Mammary epithelial cell (primary cell): ENCODE measurements at places on chromosomes 2 and 18.

- no peak for DNase-seq
Observed at GRCh38 chr18:30989141-30989540, 53.4 kb downstream of the DSC3 start.

DNA sequence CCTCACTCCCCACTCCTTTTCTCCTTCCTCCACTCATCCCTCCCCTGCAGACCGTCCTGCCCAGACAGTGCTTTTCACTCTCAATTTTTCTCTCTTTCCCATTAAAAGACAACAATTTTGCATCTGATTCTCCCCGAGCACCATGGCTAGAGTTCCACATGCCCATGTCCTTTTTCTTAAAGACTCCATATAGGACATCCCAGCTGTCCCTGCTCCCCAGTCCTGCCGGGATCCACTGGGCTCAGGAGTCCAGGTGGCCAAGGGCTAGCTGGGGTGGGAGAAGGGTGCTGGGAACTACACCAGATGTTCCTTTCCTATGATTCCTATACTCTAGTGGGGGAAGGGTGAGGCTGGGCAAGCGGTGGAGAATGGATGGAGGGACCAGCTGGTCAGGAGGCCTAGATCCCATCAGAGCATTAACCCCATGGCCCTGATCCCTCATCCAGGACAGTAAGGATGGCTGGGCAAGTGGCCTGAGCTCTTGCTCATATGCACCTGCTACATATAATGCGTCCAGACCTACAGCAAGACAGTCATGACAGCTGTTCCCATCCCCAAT is 52.8 kb upstream of the RMDN2 start:
- no peak for DNase-seq

- peak; percentile 87 for DNase-seq
Observed at GRCh38 chr2:88038263-88039105, 17.1 kb downstream of the KRCC1 start.

GRCh38 chr2:230984393-230985220 is 11.3 kb upstream of the SPATA3 start:
- DNase-seq: no peak

- no peak for DNase-seq
Observed at GRCh38 chr2:233133239-233133638, 73.1 kb downstream of the INPP5D start.

GRCh38 chr2:120189189-120189588 is 34.0 kb downstream of the TMEM185B start:
- DNase-seq: no peak

GRCh38 chr2:203586206-203586605 is 51.1 kb upstream of the RAPH1 start:
- no peak for DNase-seq

GRCh38 chr2:4979111-4979510 is 713.1 kb upstream of the SOX11 start:
- DNase-seq: no peak

DNA sequence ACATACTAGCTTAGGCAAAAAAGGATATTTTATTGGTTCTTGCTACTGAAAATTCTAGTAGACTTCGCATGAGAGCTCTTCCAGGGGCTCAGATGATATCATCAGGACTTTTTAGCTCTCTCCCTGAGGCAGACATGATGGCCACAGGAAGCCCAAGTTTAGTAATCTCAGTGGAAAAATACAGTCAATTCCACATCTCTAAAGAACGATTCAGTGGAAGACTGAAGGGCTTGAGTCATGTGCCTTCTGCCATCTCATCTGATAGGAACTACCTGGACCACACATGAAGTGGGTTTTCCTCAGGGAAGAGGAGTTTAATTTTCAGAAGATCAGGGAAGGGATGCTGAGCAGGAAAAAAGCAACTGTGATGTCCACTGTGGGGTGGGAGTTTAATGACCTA is 117.3 kb downstream of the TTC27 start:
- DNase-seq: peak; percentile 48

GRCh38 chr2:196268538-196269338 is 97.4 kb upstream of the STK17B start:
- no peak for DNase-seq

- DNase-seq: no peak
Observed at GRCh38 chr2:162369551-162369950, 25.6 kb downstream of the GCA start.

DNA sequence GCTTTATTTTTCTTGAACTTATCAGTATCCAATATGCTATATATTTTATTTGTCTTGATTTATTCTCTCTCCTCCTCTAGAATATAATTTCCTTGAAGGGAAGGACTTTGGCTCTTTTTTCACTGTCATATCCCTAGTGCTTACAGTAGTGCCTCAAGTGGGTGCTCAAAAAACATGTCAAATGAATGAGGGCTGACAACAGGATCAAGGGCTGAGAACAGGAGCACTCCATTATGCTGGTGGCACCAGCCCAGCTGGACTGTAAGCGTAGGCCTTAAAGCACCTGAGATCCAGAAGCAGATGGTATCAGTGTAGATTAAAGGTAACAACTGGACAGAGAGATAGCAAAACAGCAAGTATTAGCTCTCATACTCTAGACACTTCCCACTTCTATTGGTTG is 46.3 kb downstream of the PMS1 start:
- no peak for DNase-seq

GRCh38 chr18:23938043-23938756 is 76.4 kb upstream of the TTC39C start:
- DNase-seq: no peak

DNA sequence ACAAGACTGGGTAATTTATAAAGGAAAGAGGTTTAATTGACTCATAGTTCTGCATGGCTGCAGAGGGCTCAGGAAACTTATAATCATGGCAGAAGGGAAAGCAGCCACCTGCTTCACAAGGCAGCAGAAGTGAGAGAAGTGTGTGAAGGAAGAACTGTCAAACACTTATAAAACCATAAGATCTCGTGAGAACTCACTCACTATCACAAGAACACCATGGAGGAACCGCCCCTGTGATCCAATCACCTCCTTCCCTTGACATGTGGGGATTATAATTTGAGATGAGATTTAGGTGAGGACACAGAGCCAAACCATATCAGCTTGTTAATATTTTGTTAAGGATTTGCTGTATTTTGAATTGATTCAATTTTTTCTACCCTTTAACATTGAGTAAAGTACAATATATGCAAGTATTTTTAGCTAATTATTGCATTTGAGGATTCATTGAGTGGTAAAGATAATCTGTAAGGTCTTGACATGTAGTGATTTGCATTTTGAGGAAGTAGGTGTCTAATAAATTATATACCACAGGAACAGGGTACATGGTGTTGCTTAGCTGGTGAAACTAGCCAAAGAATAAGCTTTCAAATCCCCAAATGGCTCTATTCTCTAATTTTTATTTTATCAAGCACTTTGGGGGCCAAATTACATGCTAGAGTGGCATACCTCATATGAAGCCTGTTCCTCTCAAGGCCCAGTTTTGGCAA is 3.9 kb upstream of the C2orf69 start:
- DNase-seq: no peak

- no peak for DNase-seq
Observed at GRCh38 chr2:109306190-109306589, 177.2 kb downstream of the SH3RF3 start.

GRCh38 chr2:108869542-108869941 is 83.0 kb downstream of the CCDC138 start:
- DNase-seq: peak; percentile 35

- DNase-seq: no peak
Observed at GRCh38 chr2:120700659-120701058, 35.0 kb upstream of the GLI2 start.

GRCh38 chr2:207970826-207971180 is 54.5 kb downstream of the PLEKHM3 start:
- DNase-seq: no peak

DNA sequence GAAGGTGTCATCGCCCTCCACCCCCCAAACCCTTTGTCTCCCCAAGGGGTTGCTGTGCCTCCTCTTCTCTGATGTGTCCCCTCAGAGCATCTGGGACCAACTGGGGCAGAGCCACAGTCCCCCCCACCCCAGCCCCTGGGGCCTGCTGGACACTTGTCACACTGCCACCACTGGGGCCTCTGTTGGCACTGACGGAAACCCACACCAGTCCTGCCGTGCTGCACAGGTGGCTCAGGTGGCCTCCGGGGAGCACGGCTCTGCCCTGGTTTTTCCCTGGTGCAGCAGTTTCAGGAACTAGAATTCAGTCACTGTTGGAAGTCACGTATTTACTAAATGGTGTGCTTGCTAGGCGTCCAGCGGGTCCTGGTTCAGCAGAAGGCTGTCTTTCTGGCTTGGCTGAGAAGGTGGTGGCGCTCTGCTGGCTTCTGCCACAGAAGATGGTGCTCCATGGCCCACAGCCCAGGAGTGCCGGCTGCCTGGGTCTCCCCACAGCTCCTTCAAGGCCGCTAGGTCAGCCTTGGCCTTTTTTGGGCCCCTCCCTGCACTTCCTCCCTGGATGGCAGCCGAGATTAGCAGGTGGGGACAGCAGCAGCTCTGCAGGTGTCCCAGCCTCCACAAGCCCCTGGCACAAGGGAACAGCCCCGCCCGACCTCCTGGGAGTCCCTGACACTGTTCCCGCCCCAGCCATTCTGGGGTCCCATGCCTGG is 18.6 kb upstream of the KLHL30 start:
- DNase-seq: no peak

DNA sequence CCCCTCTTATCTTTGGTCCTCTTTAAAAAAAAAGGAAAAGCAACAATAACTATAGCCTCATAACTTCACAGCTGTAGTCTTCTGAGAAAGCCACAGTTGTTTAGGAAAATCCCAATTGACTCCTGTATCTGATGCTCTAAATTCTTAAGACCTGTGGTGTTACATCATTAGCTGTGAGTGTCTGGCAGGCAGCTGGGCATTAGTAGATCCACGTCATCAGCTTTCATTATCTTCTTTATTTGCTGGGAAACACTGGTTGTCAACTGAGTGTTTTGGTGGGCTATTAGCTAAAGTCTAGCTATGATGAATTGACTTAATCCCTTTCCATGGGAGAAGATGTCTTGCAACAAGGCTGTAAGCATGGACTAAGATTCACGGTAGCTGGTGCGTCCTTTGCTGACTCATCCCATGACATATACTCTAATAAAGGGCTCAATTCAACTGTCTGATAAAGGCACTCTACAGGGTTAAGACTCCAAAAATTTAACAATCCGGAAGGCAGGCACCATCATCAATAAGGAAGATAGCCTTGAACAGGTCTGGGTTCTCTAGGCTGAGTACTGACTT is 517.2 kb downstream of the PLCL1 start:
- DNase-seq: no peak

GRCh38 chr2:100412881-100413321 is 4.6 kb downstream of the CHST10 start:
- DNase-seq: no peak

GRCh38 chr2:63827749-63828148 is 13.9 kb upstream of the UGP2 start:
- peak; percentile 73 for DNase-seq

DNA sequence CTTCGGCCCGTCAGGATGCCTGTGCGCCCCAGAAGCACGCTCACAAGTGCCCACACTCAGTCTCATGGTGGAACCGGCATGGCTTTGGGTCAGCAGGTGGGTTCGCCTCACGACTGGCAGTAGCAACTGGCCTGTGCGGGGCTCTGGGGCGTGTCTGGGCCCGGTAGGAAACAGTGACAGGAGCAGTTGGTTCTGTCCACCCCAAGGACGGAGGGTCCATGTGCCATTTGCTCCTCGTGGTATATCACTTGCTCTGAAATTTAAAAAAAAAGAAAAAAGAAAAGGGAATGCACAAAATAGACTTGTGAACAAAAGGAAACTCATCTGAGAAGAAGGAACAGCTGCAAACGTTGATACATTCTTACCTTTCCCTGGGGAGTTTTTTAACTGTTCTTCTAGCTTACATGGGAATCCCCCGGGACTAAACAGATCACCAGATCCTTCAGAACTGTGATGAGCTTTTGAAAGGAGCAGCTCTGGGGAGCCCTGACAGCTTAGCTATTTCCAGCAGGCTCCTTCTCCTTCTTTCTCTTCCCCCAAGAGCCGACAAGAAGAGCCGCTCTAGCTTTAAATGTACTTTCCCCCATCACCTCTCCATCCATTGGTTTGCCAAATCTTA is 42.8 kb downstream of the TRAPPC12 start:
- no peak for DNase-seq

- DNase-seq: no peak
Observed at GRCh38 chr2:28233164-28233676, 159.4 kb upstream of the FOSL2 start.

- no peak for DNase-seq
Observed at GRCh38 chr18:57747809-57748680, 55.1 kb downstream of the ATP8B1 start.

- DNase-seq: no peak
Observed at GRCh38 chr18:50460716-50461115, 85.9 kb downstream of the SKA1 start.

DNA sequence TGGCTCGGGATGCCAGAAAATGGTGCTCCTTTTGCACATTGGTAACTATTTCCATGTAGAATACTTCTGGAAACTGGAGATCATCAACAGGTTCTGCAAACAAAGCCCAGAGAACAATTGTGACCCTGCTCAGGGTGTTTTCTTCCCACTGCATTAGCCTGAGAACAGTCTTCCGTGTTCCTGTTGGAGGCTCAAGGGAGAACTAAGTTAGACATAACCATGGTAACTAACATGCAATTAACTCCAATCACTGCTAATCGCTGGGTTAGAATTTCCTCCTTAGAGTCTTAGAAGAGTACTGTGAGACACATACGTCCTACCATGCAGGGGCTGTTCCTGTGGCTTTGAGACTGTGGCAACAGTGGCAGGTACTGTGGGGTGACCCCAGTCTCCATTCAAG is 36.0 kb upstream of the PDIA6 start:
- DNase-seq: no peak

DNA sequence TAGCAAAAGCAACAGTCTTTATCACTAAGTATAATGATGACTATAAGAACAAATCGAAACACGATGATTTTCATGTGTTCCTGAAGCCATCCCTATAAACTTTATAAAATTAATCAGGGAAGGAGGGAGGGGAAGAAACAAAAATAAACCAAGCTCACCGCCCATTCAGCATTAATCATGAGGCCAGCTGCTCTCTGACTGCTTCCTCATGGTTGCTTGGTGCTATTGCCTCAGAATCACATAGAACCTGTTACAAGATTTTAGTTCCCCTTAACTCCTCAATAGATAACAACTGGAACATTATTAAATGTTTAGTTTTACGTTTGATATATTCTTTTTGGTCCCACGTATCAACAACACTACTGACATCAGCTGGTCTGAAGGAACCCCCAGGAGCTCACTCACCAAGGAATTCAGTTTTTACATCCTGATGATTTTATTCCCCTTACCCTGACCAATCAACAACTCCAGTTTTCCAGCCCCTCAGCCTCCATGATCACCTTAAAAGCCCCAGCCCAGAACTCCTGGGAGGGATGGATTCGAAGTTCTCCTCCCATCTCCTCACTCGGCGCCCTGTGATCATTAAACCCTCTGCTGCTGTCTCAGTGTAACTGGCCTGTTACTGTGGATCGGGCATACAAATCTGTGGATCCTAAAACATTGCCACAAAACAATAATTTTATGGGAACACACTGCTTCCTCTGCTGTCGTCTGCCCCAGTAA is 10.6 kb upstream of the HNRNPLL start:
- no peak for DNase-seq

GRCh38 chr2:123513351-123513750 is 511.7 kb upstream of the CNTNAP5 start:
- peak; percentile 46 for DNase-seq
